RPMI7951 (cell line): ENCODE measurements at places on chromosomes 6 and 20. TPM values are rescaled to one million over a fixed set of nuclear protein-coding genes. Genes with fewer than 3 reads are reported as not detected.

PACRG gene
- not detected in 2 replicates for total RNA-seq

SIRPG gene
- total RNA-seq = 2.9 and 3.1 TPM in 2 replicates

TNFRSF6B gene
- 0.36 and 1.1 TPM in 2 replicates for total RNA-seq

HTR1E gene
- not detected in 2 replicates for total RNA-seq

CGA gene
- not detected in 2 replicates for total RNA-seq

GRCh38 chr20:31606804-31607639, 1.9 kb downstream of the ID1 start:
- DNase-seq = peak; percentile 71

GRCh38 chr6:90397047-90397446, 100.4 kb upstream of the BACH2 start:
- no peak for DNase-seq

DNA sequence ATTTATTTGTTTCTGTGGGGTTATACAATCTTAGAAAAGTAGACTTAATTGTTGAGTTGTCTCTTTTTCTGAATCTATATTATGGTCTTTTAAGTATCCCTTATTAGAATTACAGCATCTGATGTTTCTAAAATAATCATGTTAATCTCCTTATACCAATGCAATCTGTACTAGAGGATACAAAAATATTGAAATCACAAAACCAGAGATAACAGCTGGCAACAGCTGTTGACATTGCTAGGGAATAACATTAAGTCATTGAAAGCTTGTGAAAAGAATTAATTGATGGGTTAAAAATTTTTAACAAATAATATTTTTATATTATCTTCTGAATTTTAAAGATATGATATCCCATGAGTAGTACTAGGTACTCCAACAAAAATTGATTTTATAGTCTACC, 162.6 kb downstream of the COL19A1 start:
- no peak for DNase-seq

- no peak for DNase-seq
Observed at GRCh38 chr20:61121661-61122060, 130.4 kb upstream of the CDH4 start.

DNA sequence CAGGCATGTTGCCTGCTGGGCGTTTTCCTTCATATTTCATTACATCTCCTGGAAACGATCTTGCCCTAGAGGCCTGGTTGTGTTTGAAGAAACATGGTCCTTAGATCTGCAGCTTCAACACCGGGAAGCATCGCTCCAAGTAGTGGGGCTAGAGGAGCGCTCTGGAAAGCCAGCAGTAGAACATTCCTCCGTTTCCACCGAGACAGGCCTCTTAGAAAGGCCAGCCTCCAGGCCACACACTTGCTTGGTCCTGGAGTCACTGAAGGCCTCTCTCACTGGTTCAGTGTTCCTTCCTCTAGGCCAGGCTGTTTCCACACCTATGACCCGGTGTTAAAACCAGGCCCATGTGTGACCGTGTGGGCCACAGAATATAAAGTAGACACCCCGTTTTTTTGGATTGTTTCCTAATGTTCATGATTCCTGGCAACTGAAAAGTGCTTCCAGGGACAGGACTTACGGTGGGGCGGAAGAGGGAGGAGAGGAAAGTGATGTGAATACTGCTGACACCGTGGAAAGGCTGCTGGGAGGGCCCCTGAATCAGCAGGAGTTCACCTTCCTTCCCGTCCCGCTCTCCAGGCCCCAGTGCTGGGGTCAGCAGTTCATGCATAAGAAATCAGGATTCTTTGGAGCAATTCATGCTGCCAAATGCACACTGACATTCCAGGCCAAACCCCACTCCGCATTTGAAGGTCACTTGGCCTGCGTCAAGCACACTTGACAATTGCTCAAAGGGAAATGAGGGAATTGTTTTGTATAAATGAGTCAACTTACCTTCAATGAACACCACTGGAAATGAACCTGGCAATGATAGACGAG, 83.8 kb downstream of the IYD start:
- no peak for DNase-seq

GRCh38 chr20:53767206-53767930, 173.7 kb upstream of the ZNF217 start:
- DNase-seq = peak; percentile 43

- no peak for DNase-seq
Observed at GRCh38 chr6:31727034-31727716, 1.9 kb downstream of the DDAH2 start.

DNA sequence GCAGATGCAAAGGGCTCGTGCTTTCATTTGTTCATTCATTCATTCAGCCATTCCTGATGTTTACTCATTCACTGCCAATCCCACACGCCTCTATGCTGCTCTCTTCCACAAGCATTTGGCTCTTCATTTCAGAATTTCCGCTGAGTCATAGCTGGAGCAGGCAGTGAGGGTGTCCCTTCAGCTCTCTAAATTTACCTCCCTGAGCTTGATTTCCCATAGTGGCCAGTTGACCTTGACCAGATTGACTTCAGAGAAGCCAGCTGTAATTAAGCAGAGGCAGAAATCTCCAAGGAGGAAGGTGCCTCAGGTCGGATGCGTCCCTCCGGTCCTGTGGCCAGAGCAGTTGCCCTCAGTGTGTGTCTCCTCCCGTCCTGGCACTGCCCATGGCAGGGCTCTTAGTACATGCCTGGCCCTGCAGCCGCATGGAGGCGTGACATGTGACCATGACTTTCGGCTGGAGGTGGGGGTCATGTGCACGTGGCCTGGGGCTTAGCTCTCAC, 267.2 kb upstream of the ECI2 start:
- peak; percentile 91 for DNase-seq

DNA sequence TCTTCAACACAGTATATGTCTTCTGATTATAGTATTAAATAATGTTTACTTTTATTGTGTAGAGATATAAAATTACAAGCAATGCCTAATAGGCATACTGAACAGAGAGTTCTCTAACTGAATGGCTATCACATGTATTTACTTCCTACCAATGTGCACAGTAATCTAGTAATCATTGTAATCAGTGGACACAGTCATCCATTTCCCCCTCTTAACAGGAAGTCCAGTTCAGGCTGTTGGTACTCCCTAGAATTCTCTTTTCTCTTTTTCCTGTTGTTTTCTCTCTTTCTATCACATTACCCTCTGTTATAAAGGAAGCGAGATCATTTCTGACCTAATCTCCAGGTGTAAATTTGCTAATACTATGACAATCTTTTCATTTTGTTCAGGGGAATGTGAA, 172.5 kb downstream of the HTR1B start:
- peak; percentile 7 for DNase-seq

DNA sequence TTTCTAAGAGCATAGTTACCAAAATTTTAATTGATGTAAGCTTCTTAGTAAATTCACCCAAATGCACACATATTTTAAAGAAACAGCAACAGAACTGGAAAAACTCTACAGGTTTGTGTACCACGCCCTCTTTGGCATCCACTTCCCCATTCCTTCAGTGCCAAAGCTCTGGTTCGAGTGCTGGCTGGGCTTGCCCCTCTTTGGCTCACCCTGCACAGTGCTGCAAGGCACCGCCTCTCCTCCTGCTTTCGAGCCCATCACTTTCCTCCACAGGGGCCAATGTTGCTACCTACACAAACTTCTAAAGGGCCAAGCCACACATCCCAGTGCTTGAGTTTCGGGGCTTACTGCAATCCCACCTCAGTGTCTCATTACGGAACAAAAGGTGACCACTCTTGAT, 9.6 kb downstream of the LRP11 start:
- no peak for DNase-seq

- no peak for DNase-seq
Observed at GRCh38 chr20:58651559-58651945, 469 bp downstream of the STX16 start.

GRCh38 chr20:14604143-14604542, 266.7 kb upstream of the FLRT3 start:
- no peak for DNase-seq

DNA sequence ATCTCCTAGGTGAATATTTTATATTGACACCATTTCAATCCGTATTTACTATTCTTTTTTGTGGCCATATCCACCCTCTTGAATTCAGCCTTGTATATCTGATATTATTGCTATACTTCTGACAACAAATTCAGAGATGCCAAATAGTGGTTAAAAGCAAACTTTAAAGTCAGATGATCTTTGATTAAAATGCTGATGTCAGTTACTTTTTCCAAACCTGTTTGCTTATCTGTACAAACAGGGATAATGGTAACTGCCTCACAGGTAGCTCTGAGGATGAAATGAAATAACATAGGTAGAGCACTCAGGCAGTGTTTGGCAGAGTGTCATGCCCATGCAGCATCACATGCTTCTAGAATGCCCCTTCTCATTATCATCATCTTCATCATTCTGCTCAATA, 19.2 kb downstream of the PPIL6 start:
- no peak for DNase-seq

DNA sequence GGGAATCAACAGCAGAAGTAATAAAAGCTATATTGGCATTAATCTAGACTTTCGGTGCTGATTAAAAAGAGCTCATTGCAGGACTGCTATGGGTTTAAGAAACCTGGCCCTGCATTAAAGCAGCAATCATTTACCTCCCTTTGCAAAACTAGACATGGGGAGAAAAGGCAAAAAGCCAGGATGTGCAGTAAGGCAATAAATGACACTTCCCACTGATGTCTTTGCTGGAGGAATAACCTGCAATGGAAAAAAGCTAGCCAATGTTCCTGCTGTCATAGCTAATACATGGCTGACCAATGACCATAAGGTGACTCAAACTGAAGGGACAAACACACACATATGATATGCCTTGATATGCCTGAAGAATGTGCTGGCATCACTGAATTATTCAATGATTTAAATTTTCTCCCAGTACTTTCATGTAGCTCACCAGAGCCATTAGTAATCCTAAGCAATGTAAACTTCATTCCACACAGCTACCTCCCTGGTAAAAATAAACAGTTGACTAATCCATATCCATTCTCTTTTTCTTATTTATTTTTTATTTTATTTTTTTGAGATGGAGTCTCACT, 8.7 kb downstream of the DNAAF9 start:
- no peak for DNase-seq

- DNase-seq = peak; percentile 85
Observed at GRCh38 chr20:9409981-9410380, 104.4 kb upstream of the LAMP5 start.

- no peak for DNase-seq
Observed at GRCh38 chr6:45419571-45420082, 41.9 kb upstream of the SUPT3H start.

GRCh38 chr6:53906842-53907241, 112.0 kb downstream of the LRRC1 start:
- peak; percentile 8 for DNase-seq

GRCh38 chr20:51221791-51222408, 199.0 kb upstream of the KCNG1 start:
- DNase-seq = peak; percentile 39
